ENCODE measurements at places on chromosomes 16 and 17. TPM values are rescaled to one million over a fixed set of nuclear protein-coding genes. Genes with fewer than 3 reads are reported as not detected.

DNA sequence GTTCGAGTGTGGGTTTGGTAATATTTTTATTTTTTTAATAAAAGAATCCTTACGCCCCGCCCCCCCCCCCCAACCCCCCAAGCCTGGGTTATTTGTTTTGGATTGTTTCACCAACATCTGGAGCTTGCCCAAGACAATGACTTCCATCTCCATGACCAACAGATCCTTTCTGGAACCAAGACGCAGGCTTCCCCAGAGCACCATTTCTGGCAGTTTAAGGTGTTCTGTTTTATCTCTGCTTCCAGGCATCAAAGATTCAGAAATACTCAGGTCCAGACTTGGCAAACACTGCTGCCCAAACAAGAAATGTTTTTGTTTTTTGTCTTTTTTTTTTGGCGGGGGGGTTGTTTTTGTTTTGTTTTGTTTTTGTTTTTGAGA, 56.1 kb downstream of the PLXDC1 start:
- DNase-seq, result no peak

Gene SEZ6L2
- total RNA-seq, result 50.8 TPM

Gene CCL8
- total RNA-seq, result not detected

- DNase-seq, result no peak
Observed at GRCh38 chr16:16938009-16938408, 532.8 kb downstream of the XYLT1 start.

Gene RNF43
- 0.42 TPM for total RNA-seq

All from H9 (cell line).